ENCODE measurements at places on chromosomes 3 and 15.

DNA sequence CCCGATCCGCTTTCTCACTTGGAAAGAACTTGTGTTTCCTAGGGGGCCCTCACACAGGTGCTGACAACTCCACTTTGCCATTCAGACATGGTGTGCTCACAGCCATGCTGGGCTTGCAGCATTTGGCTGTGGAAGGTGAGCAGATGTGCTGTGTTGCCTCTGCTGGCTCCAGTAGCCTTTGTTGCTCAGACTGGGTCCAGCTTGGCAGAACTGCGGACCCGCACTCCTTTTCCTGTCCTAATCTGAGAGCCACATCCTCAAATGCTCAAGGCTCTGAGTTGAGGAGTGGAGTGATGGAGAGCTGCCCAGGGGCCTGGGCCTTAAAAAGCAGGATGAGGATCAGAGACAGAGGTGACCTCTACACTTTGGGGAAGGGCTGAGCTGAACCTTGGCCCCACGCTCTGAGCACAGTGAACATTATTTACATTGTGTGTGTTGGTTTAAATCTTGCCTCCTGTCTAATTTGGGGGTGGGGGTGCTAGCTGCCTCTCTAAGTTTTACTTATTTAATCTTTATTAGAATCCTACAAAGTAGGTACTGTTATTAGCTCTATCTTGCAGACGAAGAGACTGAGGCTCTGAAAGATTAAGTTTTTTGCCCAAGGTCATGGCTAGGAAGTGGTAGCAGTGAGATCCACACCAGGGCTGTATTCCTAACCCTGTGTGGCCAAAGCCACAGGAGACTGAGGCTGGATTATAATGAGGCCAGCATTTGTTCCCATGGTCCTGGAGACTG lies 17.2 kb downstream of the ACOX2 start:
- DNase-seq: no peak

DNA sequence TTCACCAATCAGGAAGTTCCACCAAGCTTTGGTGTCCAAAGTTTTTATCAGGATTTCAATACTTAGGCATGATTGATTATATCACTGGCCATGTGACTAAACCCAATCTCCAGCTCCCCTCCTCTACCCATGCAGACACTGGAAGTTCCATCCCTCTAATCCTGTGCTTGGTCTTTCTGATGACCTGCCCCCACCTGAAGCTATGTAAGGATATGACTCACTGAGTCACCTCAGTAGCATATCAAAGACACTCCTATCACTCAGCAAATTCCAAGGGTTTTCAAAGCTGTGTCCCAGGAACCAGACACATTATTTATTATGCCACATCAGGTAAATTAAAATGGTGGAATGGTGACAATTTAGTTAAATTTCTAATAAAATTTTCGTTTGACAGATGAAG lies 158.9 kb downstream of the TAFA4 start:
- no peak for DNase-seq

GRCh38 chr15:63461230-63461985 lies 43.0 kb upstream of the USP3 start:
- no peak for DNase-seq

DNA sequence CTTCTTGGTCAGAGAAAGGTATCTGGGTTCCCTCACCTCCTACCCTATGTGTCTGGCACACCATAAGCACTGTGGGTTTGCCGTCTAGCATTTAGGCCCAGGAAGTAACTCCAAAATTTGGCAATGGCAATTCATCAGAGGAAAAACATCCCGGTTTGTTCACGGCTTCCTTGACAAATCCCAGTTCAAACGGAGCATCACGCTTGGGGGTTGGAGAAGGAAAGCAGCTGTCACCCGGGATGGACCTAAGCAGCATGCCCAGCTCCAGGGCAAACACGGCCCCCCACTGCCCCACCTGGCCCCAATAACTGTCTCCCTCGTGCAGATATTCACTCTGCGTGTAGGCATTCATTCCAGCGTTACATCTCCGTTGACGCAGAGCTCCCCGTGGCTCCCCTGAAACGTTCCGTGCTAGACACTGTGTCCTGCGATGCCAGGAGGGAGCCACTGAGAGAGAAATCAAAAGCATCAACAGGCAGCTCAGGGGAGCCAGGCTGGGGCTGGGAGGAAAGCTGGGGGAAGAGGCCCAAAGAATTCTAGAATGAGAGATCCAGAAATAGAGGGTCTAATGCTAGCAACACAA lies 41.4 kb downstream of the NTRK3 start:
- no peak for DNase-seq

DNA sequence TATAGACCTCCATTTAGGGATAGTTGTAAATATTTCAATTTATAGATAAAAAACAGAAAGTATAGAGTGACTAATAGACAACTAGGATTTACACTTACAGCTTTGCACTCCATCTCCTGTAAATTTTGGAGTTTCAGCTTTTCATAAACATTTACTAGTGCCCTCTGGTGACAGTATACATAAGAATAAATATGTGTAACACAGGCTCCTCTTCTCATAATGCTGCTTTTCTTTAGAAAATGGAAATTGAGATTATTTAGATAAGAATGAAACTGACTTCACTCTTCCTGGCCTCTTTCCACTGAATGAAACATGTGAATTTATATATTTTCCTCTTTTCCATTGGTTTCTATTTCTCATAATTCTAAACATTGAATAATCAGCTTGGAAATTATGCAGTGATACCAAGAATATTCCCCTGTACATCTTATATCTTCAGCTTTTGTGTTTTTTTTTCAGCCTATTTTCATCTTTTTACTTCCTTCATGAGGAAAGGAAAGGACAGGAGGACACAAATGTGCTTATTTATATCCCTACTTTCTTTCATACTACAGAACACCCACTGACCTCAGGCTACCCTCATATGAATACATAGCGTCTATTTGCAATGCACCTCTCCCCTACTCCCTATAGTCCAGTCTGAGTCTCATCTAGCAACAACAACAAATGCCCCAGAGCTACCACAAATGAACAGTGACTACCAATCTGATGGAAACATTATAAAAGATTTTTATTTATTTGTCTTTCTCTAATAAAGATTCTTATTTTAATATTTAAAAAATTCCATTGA lies 103.1 kb upstream of the CCDC39 start:
- DNase-seq: no peak

- DNase-seq: no peak
Observed at GRCh38 chr3:14153663-14154062, 24.7 kb downstream of the XPC start.

- no peak for DNase-seq
Observed at GRCh38 chr3:53062905-53063304, 17.0 kb upstream of the SFMBT1 start.

GRCh38 chr3:122938783-122939425 lies 88.7 kb downstream of the SEMA5B start:
- no peak for DNase-seq

- no peak for DNase-seq
Observed at GRCh38 chr3:125179143-125179883, 33.2 kb downstream of the SLC12A8 start.

GRCh38 chr3:186532598-186533072 lies 11.5 kb downstream of the CRYGS start:
- no peak for DNase-seq

GRCh38 chr15:60191821-60192220 lies 187.7 kb downstream of the FOXB1 start:
- DNase-seq: no peak

DNA sequence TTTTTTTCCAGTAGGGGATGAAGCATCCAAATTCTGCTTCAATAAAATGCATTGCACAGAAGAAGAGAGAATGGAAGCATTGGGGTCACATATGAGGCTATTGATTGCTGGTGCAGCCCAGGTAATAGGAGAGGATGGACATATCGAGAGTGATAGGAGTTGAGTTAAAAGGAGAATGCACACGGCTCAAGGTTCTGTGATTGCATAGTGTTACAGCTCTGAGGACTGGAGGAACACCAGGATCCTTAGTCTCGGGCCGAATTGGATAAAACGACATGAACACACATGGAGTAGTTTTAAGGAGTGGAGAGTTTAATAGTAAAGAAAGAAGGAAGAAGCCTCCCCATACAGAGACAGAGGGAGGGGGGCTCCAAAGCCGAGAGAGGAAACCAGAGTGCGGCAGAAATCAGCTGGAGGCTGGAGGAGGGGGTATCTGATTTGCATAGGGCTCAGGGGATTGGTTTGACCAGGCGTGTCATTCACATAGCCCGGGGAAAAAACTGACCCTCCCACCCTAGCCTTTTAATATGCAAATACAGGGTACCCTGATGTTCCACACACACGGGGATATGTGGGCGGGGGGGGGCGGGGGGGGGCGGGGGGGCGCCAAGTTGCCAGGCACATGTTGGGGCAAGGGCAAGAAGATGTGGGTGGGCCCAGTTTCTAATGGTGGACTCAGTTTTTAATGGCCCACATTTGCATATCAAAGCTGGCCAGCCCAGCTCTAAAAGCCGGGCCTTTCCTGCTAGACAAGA lies 156.9 kb downstream of the AGBL1 start:
- DNase-seq: no peak

DNA sequence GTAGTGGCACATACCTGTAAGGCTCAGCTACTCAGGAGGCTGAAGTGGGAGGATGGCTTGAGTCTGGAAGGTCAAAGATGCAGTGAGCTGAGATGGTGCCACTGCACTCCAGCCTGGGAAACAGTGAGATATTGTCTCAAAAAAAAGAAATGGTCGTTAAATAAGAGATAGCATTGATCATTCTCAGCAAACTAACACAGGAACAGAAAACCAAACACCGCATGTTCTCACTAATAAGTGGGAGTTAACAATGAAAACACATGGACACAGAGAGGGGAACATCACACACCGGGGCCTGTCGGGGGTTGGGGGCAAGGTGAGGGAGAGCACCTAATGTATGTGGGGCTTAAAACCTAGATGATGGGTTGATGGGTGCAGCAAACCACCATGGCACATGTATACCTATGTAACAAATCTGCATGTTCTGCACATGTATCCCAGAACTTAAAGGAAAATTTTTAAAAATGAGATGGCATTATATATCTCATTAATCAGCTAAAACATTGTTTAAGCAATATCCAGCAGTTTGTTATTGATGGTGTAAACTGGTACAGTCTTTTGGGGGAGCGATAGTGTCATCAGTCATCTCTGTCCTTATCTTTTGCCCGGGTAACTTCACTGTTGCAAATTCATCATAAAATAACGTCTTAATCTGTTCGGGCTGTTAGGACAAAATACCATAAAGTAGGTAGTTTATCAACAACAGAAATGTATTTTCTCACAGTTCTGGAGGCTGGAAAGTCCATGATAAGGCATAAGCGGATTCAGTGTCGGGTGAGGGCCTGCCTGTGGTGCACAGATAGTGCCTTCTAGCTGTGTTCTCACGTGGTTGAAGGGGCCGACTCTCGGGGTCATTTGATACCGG lies 1.7 kb upstream of the MAN2A2 start:
- no peak for DNase-seq

GRCh38 chr15:35329521-35329961 lies 216.4 kb downstream of the DPH6 start:
- no peak for DNase-seq

GRCh38 chr3:23775254-23775909 lies 30.4 kb upstream of the UBE2E1 start:
- no peak for DNase-seq

Measured in AG04450 (cell line).